H1 (cell line): ENCODE measurements at places on chromosomes 1 and 21. TPM values are rescaled to one million over a fixed set of nuclear protein-coding genes. Genes with fewer than 3 reads are reported as not detected.

The GJA8 gene
- polyA plus RNA-seq, result not detected in 2 replicates

The CFHR4 gene
- not detected in 2 replicates for polyA plus RNA-seq

The CLCNKB gene
- 3.5 and 5.7 TPM in 2 replicates for polyA plus RNA-seq

The GTF2B gene
- polyA plus RNA-seq, result 8.7 and 14.9 TPM in 2 replicates

The CD53 gene
- polyA plus RNA-seq, result 0.35 and 1.0 TPM in 2 replicates

The IVL gene
- not detected in 2 replicates for polyA plus RNA-seq

The ADGRL2 gene
- 109 and 113 TPM in 2 replicates for polyA plus RNA-seq

The SPATA21 gene
- polyA plus RNA-seq, result 0.25 TPM in 1 of 2 replicates, not detected in the other

The CYYR1 gene
- 12.2 and 18.9 TPM in 2 replicates for polyA plus RNA-seq

The NPR1 gene
- 10.5 and 11.7 TPM in 2 replicates for polyA plus RNA-seq

The MIS18A gene
- polyA plus RNA-seq, result 28.6 and 28.9 TPM in 2 replicates

The IL20 gene
- not detected in 2 replicates for polyA plus RNA-seq

The CASZ1 gene
- 4.4 and 5.9 TPM in 2 replicates for polyA plus RNA-seq

The VWA1 gene
- polyA plus RNA-seq, result 16.0 and 19.5 TPM in 2 replicates

The INSRR gene
- 0.02 TPM in 2 replicates for polyA plus RNA-seq

The MYBPH gene
- not detected in 2 replicates for polyA plus RNA-seq

The AKR7A3 gene
- polyA plus RNA-seq, result 0.62 and 0.72 TPM in 2 replicates

The F3 gene
- 2.6 TPM in 2 replicates for polyA plus RNA-seq

The RUSC1 gene
- polyA plus RNA-seq, result 90.4 and 117 TPM in 2 replicates

The TTLL7 gene
- polyA plus RNA-seq, result 1.7 and 1.9 TPM in 2 replicates

The IFNLR1 gene
- 6.8 and 11.4 TPM in 2 replicates for polyA plus RNA-seq

The RAB3GAP2 gene
- 17.9 and 19.7 TPM in 2 replicates for polyA plus RNA-seq

The LAMB3 gene
- polyA plus RNA-seq, result 0.45 and 0.52 TPM in 2 replicates

The LAD1 gene
- polyA plus RNA-seq, result 9.3 and 12.4 TPM in 2 replicates

The CYB561D1 gene
- 3.8 and 6.8 TPM in 2 replicates for polyA plus RNA-seq

The NUP210L gene
- polyA plus RNA-seq, result not detected in 2 replicates

The FAM72A gene
- polyA plus RNA-seq, result 7.7 and 10.7 TPM in 2 replicates
